Mucosa of gallbladder (tissue), 1 donor: ENCODE measurements at places on chromosomes 1 and 21. TPM values are rescaled to one million over a fixed set of nuclear protein-coding genes. Genes with fewer than 3 reads are reported as not detected.
A peak's percentile ranks its signal among the peaks of the same experiment; 100 is the strongest.

B3GALT2 gene
- total RNA-seq: 132 TPM

PTPN22 gene
- total RNA-seq: 3.1 TPM

CRP gene
- total RNA-seq: 46.3 TPM

GRCh38 chr1:29136391-29136915 lies 12.8 kb upstream of the TMEM200B start:
- DNase-seq: no peak

ATP5PF gene
- 104 TPM for total RNA-seq

GRCh38 chr1:182383934-182384333 lies 7.7 kb downstream of the GLUL start:
- no peak for DNase-seq

DNA sequence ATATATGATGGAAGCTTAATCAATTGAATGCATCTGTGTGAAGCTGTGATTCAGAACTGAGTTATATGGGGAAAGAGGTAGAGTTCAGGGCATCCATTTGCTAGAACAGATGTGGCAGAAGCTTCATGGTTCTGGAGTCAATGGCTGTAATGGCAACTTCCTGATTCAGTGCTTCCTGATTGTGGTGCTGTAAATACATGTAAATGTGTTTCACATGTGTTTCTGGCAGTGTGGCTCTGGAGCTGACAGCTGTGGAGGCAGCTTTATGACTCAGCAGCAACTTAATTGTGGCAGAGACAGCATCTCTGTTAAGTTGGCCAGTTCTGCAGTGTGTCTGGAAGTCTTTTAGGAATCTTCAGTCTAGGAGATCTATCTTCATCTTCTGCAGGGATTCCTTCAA lies 226.6 kb upstream of the ZRANB2 start:
- peak; percentile 10 for DNase-seq

- DNase-seq: no peak
Measured at GRCh38 chr1:200979574-200980451, 43.7 kb downstream of the KIF21B start.

GRCh38 chr1:93749894-93750301 lies 68.3 kb upstream of the BCAR3 start:
- DNase-seq: no peak

DNA sequence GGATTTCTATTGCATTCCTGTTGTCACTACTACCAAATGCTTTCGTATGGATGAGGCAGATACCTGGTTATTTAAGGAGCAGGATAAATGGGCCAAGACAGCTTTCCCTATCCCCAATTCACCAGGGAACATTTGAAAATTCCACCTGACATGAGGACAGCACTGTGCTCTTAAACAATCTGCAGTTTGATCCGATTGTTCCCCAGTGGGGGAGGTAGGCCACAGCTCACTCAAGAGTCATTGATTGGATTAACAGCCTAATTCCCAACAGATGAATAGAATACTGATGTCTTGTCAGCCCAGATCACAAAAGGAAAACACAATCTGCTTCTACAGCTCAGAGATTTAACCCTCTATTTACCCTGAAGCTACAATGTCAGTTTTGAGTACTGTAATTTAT lies 123.9 kb downstream of the LHX4 start:
- no peak for DNase-seq

DNA sequence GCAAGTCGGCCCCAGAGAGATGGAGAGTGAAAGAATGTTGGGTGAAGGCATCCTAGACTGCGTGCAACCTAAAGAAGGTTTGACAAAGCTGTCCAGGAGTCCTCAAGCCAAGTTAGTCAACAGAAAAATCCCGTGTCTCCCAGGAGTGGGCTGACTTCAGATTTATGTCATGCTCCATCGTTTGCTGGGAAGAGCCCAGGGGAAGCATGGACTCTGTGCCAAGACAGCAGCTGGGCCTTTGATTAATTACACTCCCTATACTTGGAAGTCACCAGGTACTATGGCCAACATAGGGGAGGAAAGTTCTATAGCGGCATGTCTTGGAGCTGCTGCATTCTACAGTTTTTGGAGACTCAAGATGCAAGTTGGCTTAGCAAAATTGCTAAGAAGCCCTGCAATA lies 247.4 kb downstream of the KAZN start:
- DNase-seq: no peak

TSSK3 gene
- 3.3 TPM for total RNA-seq
